Stimulated activated CD8-positive, alpha-beta memory T cell treated with anti-CD3 and anti-CD28 coated beads, Interleukin-15, amount 100 ng/mL, for 1 hour (primary cell): ENCODE measurements at places on chromosomes 6 and 20.
A peak's percentile ranks its signal among the peaks of the same experiment; 100 is the strongest.

- DNase-seq: no peak
Measured at GRCh38 chr6:130296854-130297253, 69.0 kb upstream of the TMEM200A start.

DNA sequence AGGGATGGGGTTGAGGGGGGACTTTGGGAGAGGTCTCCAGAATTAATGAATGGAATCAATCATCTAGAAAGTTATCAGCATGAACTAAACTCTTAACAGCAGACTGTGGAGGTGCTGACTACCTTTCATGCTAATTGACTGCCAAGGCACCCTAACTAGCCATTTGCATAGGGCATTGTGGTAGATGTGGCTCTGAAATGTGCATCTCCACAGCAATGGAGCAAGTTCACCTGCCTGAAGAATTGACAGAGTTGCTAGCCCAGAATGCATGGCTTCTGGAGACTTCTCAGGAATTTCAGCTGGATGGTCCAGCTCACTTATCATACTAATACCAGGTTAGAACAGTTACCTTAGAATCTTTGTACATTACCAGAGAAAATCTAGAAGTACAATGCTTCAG is 745.6 kb downstream of the KIF16B start:
- no peak for DNase-seq

- no peak for DNase-seq
Measured at GRCh38 chr6:11284996-11285395, 52.5 kb upstream of the NEDD9 start.

GRCh38 chr6:112620812-112621569 is 273.9 kb downstream of the RFPL4B start:
- DNase-seq: no peak

DNA sequence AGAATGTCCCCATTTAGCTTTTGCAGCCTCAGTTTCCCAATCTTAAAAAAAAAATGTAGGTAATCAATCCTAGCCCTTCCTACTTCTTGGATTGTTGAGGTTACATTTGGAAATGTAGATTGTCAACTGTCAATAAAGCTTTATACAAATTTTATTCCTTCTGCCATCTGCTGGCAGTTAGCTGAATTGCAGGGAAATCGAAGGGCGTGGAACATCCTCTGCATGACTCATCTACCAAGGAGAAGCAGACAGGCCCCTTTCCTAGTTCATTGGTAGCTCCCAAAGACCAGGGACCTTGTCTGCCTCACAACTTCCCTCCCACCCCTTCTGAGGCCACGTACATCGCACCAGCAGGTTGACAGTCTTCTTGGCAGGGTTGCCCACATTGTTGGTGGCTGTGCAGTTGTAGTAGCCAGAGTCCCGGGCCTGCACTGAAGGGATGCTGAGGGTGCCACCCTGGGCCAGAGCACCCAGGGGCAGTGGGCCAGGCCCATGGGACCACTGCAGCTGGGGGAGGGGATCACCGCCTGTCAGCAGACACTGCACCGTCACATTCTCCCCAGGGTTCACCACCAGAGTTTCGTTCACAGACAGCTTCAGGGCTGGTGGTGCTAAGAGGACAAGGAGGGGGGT is 43.6 kb downstream of the MDGA1 start:
- DNase-seq: peak; percentile 8

DNA sequence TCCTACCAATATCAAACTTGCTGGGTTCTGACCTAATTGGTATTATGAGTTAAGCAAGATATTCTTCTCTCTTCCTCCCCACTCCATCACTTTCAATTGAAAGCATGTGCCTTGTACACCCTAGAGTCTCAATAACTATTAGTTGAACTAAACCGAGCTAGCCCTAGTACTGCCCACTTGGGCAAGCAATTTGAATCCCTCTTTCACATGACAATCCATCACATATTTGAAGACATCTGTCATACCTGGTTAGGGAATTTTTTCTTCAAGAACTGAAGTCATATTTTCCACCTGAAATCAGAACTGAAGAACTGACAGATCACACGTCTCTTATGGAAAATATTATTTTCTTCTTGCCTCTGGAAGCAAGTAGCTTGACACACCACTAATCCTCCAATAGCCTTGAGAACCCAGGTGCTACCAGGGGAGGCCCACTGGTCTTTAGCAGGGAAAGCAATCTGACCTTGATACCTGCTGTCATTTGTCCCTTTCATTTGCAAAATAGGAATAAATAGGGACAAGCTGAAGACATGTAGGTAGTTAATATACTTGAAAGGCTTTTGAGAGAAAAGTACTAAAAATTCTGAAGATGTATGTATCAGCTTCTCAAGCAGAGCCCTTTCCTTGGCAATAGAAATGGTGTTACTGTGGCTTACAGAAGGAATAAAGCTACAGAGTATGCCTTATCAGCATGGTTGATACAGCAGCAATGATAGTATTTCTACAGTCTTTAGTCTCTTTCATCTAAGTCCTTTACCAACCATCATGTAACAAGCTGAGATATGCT is 71.4 kb downstream of the GJA10 start:
- no peak for DNase-seq

- no peak for DNase-seq
Measured at GRCh38 chr20:39057911-39058310, 95.8 kb downstream of the DHX35 start.

GRCh38 chr6:35386989-35387388 is 44.6 kb downstream of the PPARD start:
- no peak for DNase-seq

DNA sequence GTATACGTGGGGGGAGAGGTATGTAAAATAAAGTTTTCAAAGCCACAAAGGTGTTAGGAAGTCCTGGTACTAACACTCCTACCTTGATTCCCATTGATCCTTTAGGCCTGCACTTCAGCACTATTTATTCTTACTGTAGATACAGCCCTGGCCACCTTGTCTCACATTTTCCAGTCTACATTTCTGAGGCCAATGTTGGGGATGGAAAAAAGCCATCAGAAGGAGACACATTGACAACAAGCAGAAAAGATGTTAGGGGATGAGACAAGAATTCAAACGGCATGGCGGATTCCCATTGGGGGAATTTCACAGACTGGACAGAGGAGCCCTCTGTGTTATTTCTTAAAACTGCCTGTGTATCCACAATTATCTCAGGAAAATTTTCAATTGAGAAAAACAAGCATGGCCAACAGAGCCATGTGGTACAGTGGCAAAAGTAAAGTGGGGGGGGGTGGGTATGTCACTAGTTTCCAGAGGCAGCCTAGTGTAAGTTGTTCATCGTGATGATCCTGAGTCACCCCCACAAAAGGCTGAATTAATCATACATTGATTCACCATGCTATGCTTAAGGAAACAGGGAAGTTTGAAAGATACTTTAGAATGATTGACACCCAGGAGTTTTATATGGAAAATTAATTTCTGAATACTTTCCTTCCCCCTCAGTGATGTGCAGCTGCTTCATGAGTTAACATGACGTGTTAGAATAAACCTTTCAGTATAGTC is 40.5 kb downstream of the RREB1 start:
- DNase-seq: no peak

- no peak for DNase-seq
Measured at GRCh38 chr20:1827974-1828785, 67.0 kb upstream of the SIRPA start.

- no peak for DNase-seq
Measured at GRCh38 chr20:19070681-19071445, 141.6 kb upstream of the SLC24A3 start.

DNA sequence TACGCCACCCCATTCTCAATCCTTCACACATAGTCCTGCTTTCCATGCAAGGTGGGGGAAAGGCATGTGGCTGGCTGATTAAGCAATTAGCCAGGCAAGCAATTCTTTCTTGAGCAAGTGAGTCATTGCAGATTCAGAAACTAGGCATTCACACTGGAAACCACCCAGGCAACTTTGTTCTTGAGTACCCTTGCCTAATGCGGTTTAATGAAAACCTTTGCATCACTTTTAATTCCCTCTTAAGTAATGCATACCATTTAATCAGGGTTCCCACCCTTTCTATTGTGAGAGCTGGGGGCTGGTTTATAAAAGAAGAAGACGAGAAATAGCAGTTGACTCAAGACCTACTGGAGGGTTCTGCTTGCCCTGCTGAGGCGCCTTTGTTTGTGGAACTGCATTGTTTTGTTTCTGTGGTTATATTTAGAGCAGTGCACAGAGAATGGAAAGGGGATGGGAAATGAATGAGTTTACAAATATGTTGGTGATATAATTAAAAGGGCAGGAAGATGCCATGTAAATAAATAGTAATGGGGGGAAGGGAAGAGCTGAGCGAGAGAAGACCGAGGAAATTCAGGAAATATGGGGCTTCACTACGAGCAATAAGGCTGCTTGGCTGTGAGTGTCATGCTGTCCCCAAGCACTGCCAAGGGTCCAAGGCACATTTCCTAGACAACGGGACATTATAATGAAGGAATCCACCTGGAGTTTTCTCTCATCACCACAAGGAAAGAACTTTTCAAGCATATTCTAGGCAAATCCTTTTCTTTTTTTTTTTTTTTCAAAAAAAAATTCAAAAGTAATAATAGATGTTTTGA is 48.8 kb upstream of the TSHZ2 start:
- no peak for DNase-seq

GRCh38 chr6:142679907-142680700 is 264.9 kb downstream of the HIVEP2 start:
- DNase-seq: peak; percentile 11

- no peak for DNase-seq
Measured at GRCh38 chr6:170142559-170142958, 148.3 kb downstream of the DLL1 start.

- DNase-seq: no peak
Measured at GRCh38 chr6:110949679-110950285, 8.7 kb upstream of the GTF3C6 start.

GRCh38 chr20:46934746-46935287 is 40.2 kb downstream of the EYA2 start:
- DNase-seq: no peak

GRCh38 chr20:11429168-11429567 is 488.5 kb upstream of the BTBD3 start:
- DNase-seq: no peak

DNA sequence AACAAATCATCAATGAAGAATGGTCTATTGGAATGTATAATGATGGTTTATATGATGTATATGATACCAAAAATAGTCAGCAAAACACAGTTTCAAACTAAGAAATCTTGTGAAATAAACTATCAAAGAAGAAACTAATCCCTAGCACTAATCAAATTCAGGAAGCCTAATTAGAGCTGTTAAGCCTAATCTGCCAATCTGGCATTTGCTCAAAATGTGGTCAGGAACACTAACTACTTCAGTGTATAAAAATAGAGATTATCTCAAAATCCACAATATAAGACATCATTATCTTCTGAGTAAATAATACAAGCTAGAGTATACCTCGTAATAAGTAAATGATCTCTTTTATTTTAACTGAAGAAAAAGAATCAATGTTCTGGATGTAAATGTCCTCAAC is 12.8 kb upstream of the AKAP7 start:
- no peak for DNase-seq

DNA sequence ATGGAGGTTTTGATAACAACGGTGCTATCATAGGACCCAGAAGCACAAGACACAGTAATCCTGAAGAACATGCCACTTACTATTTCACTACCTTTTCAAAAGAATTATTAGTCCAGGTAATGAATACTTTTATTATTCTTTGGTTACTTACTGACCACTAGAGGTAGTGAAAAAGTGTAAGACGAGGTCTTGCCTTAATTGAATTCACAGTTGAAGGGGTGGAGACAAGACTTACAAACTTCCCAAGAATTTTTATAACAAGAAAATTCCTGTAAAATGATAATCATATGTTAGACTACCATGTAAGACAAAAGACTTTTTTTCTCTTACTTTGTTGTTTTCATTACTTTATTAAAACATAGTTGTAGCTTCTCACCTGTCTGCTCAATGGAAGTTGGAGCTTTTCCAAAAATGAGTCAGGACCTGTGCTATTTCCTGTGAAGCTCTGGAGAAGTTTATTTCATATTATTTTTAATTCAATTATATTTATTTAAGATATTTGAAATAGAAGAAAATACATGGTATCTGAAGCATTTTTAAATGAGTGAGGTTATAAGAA is 52.4 kb downstream of the DOP1A start:
- DNase-seq: no peak

DNA sequence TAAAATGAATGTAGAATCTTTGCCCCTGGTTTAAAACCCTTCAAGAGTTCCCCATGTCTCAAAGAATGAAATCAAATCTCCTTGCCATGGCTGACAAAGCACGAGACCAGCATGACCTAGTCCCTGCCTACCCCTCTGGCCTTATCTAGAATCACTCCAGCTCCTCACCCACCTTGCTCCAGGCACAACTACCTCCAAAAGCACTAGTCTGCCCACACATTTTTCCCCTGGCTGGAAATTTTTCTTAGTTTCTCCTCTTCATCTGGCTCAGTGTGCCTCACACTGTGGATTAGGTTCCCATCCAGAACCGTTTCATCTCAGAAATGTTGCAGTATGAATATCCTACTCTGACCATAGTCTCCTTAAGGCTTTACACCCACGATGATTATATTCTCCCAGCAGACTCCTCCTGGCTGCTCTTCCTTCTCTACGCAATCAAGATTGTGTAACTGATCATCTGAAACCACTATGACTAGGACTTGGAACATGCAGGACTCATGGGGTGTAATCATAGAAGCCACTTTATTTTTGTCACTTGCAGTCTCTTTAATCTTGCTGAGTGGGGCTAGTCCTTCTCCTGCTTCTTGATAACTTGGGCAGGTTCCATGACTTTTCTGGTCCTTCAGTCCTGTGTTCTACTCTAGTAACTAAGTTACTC is 7.8 kb upstream of the MRS2 start:
- DNase-seq: no peak

DNA sequence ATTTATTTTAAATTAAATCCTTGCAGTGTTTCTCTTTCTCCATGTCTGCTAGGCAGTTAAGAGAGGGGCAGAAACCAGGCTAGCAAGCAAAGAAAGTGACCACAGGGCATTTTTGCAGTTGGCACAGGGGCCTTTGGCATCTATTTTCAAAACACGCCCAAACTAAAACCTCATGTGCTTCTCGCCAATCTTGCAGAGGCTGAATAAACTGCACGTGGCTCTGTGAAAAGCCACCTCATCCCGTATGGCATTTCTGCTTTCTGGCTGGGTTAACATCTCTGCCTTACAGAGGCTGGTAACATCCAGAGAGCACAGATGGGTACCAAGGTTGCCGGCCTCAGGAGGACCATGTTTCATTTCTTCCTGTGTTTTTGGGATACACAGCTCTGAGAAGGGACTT is 54.6 kb downstream of the GJA10 start:
- DNase-seq: no peak
